Prostate gland (tissue), 2 donors: ENCODE measurements at places on chromosomes 12 and 14.
A peak's percentile ranks its signal among the peaks of the same experiment; 100 is the strongest.

- DNase-seq: no peak
Observed at GRCh38 chr12:93970900-93971688, 177.3 kb upstream of the PLXNC1 start.

GRCh38 chr12:17810399-17810798 lies 279.6 kb downstream of the RERGL start:
- DNase-seq: no peak

DNA sequence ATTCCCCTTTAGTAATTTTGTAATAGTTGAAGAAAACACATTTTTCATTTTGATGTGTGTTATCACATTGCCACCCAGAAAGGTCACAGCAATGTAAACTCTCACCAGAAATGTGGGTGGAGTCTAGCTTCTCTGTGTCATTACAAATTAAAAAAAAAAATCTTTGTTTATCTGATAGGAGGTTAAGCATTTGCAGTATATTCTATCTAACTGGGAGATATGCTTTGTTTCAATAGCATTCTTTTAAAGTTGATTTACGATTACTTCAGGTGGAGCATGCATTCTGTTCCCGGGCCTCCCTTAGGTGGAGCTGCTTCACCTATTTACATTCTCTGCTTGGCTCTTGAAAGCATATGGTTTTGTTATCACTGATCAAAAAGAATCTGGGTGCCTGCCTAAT lies 7.8 kb downstream of the ADIPOR2 start:
- DNase-seq: no peak

- no peak for DNase-seq
Observed at GRCh38 chr12:103771466-103771865, 69.6 kb downstream of the NT5DC3 start.

GRCh38 chr14:61226015-61226654 lies 55.0 kb downstream of the TMEM30B start:
- no peak for DNase-seq

GRCh38 chr14:37150414-37150813 lies 22.0 kb downstream of the SLC25A21 start:
- no peak for DNase-seq

- no peak for DNase-seq
Observed at GRCh38 chr12:56046027-56046780, 4.5 kb downstream of the RPS26 start.

DNA sequence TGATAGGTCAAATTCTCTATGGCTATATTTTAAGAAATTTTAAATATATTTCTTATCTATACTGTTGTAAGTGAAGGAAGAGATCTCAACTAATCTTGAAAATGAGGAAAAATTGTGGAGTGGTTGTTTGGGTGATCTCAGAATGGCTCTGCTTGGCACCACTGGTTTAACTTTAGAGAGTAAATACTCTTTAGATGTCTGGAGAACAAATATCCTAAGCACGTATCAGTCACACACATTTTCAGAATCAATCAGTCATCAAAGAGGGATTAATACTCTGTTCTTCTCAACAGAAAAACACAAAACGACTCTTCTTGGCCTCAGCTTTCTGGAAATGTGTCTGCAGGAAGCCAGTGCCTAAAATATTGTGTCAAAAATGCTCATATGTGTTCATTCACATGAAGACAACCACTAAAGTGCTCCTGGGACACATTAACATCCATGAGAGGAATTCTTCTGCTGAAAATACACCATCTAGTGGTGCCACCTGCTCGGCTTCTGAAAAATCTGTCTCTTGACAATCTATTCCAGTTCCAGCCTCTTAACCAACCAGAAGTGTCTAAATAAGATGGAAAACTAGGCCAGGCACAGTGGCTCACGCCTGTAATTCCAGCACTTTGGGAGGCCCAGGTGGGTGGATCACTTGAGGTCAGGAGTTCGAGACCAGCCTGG lies 81.1 kb upstream of the CCDC198 start:
- DNase-seq: no peak

DNA sequence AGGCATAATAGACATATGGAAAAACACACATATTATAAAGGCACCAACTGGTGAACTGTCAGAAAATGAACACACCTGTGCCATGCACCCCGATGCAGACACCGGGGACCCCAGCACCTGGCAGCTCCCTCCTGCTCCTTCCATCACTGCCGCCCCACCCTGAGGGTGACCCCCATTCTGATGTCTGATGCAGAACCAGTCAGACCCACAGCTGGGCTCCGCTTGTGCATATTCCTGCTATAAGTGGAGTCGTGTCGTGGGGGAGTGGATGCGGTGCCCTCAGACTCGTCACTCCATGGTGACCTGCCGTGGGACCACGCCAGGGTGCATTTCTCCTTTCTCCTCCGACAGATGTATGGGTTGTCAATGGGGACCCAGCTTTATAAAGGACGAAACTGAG lies 45.7 kb upstream of the MEG3 start:
- no peak for DNase-seq

GRCh38 chr12:95443459-95443858 lies 30.5 kb upstream of the METAP2 start:
- DNase-seq: no peak

DNA sequence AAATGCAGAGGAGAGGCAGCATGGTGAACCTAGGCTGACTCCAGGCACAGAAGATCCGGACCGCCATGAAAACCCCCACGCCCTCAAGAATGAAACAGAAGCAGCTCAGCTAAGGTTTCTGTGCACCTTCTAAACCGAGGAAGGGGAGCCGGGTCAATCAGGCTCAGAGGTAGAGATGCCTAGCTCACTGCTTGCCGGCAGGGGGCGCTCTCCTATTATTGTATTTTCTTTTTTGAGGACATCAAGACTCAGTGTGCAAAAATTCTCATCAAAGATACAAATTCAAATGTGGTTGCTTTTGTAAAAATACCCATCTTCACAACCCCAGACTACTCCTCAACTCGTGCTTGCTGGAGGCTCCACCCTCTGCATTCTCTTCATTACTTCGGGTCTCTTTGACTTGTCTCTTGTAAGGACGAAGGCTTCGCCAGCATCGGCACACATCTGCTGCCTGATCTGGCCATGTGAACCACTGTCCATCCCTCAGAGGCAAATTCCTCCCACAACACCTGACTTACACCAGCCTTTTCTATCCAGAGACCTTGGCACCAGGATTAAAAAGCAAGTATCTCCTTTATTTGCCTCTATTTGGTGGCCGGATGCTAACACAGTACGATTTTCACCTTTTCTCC lies 33.4 kb upstream of the RNASE3 start:
- peak; percentile 58 for DNase-seq

GRCh38 chr12:123973552-123974341 lies 732 bp downstream of the ZNF664 start:
- DNase-seq: peak; percentile 43

DNA sequence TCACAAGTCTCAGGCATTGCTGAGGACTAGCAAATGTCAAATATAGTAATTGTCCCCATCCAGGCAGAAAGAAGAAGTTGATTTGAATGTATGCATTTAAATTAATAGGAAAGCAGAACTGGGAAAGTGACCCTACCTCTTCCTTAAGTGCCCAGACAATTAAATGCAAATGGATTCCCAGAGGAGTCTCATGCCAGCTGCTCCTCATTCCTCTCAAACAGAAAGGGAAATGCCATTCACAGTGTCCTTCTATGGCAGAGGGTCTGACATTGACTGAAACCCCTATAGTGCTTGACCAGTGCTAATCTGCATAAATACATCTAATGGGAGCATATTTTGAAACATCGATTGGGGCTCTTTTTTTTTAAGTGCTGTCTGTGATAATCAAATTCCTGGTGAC lies 292.4 kb upstream of the SEL1L start:
- no peak for DNase-seq

GRCh38 chr14:64502887-64503433 lies 678 bp downstream of the ZBTB25 start:
- DNase-seq: peak; percentile 63
